T-helper 2 cell treated with Interferon-gamma antibody and Interleukin-4, amounts not matched to agents 5 μg/mL and 100 μg/mL, for 36 hours (primary cell): ENCODE measurements at places on chromosomes 3 and 15.

GRCh38 chr15:35547775-35548364 is 1.9 kb upstream of the DPH6 start:
- DNase-seq, result no peak

DNA sequence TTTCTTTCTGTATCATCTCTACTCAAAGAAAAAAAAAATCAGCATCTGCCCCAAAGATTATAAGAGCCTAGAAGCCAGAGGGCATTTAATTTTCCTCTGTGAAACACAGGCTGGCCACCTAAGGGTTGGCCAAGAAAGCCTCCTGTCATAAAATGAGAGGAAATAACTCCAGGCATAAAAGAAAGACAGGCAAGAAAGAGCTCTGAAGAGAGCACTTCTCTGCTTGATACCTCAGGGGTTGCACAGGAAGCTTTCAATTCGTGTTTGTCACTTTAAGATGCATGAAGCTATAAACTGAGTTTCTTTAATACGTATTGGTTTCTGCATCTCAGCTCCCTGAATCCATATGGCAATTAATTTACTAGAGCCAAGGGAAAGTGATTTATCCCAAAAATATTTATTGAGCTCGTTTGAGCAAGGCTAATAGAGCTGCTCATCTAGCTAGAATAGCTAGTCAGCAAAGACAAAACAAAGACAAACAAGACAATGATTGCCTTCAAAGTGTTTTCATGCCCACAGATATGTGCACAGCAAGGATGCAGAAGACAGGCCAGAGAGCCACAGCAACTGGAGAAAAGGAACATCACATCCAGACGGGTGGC is 35.5 kb downstream of the ATP8B4 start:
- DNase-seq, result no peak

GRCh38 chr3:129703913-129704312 is 97.4 kb upstream of the PLXND1 start:
- no peak for DNase-seq

DNA sequence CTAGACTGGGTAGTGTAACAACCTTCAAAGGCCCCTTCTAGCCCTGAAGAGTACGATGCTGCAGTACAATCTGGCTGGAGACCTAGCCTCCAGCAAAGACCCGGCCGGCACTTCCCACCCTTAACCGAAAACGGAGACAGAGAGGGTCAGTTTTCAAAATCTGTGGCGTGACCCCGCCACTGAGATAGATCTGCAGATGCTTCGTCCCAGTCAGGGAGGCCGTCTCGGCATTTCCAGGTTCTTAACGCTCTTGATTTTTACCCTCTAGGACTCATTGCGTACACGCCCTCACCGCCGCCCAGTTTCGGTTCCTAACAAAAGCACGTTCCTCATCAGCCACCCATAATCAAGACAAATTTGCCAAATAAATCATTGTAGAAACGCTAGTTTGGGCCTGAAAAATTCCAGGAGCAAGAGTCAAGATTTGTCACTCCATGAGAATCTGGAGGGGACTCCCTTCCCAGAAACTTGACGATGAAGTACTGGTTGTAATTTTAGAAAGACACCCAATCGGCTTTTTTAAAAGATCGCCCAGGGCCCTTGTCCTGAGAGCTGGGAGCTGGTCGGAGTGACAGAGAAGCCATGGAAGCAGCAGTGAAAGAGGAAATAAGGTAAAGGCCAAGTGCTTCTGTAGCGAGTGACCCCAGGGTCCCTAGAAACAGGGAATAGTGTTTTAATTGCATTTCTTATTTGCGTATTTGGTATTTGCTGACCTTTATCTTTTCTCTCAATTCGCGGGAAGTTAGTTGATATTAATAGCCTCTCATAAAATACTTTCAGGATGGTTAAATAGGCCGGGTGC is 868 bp upstream of the TMEM87A start:
- peak; percentile 63 for DNase-seq

- DNase-seq, result no peak
These were observed 128.4 kb upstream of the HACD2 start for GRCh38 chr3:123713211-123713610.

DNA sequence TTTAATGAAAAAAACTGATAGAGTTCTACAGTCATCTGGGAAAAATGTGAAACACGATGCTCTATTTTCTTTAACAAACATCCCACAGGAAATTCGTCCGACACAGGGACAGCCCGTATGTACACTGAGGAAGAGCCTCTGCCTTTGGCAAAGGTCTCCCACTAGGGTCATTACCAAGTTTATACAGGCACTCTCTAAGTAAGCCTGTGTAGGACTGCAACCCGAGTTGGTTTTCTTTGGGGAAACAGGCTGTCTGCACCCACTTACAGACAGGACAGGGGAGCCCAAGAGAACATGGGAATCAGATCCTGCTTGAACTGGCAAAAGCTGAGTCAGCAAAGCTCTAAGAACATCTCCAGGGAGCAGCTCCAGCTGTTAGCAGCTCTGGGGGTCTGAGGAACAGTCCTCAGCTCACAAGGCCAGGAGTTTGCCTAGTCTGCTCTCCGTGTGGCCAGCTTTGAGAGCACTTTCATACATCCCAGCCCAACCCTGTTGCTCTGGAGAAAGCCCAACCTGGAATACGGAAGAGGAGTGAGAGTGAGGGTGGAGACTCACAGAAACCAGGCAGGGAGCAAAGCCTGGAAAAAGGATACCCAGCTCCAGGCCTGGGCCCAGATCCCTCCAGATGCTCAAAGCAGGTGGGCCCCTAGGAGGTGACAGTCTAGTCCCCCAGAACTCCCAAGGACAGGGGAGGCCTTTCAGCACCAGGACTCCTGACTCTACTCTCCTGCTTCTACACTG is 1.9 kb downstream of the TBC1D2B start:
- DNase-seq, result no peak

- DNase-seq, result no peak
These were observed 22.5 kb upstream of the MUC20 start for GRCh38 chr3:195698325-195698646.

- DNase-seq, result no peak
These were observed 231.8 kb downstream of the RBMS3 start for GRCh38 chr3:29512641-29513040.
